Right renal pelvis (tissue), 4 donors: ENCODE measurements at places on chromosomes 5 and 9. TPM values are rescaled to one million over a fixed set of nuclear protein-coding genes. Genes with fewer than 3 reads are reported as not detected.

HACD4 gene
- polyA plus RNA-seq: 3.7 TPM

DNA sequence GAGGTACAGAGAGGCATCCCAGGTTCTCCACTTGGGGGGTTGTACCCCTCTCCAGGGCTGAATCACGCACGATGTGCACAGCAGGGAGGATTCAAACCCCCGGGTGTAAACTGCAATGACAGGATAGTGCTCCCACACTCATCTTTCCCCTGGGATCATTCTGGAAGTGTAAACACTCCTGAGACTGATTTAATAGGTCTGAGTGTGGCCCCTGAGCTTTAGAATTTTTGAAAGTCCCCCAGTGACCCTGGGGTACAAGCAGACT lies 16.5 kb downstream of the BICD2 start:
- no peak for DNase-seq

DNA sequence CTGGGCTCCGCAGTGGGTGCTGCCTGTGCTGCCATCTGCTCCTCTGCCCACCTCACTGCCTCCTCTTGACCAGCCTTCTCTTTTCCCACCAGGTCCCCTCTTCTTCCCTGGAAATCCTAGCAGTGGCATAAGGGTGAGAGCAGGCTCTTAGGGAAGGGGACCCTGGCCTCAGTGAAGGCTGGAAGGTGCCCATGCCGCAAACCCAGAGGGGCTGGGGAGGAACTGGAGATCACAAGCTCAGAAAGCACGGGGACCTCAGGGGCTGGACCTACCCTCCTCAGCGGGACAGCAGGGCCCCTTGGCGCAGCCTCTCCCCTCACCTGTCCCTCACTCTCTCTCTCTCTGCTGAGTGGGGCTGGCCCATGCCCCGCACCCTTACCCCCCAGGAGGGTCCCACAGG lies 144.4 kb upstream of the IRX2 start:
- DNase-seq: no peak

ALDOB gene
- 1,095 TPM for polyA plus RNA-seq

AJM1 gene
- polyA plus RNA-seq: 1.1 TPM

NUTM2F gene
- not detected for polyA plus RNA-seq

DNA sequence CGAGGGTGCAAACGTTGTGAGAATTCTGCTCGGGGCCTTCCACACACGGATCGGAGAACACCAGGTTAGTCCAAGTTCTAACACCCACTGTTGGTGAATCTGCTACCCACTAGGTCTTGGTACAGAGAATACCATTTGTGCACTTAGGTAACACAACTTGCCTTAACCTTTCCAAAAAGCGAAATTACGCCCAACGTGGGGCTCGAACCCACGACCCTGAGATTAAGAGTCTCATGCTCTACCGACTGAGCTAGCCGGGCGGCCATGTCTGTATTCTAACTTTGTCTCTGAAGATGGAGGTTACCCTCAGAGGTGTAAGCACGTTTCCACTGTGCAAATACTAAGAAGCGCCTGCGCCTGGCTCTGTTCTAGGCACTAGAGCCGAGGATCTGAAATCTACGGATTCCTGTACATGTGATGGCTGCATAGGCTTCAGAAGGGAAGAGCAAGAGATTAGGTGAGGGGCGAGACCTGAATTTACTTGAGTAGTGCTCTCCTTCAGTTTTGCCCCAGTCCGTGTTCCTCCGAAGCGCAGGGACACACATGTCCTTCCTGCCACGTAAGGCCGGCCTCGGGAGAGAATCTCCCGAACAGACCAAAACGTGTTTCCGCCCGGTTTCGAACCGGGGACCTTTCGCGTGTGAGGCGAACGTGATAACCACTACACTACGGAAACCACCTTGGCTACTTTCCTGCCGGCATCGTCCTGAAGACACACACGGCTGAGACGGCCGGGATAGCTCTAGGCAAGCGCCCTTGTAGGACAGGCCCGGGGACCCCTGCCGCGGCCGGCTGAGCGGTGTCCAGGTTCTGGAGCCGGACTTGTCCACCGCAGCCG lies 1.1 kb upstream of the TRIM41 start:
- DNase-seq: peak; percentile 86

ANKDD1B gene
- 5.0 TPM for polyA plus RNA-seq

- no peak for DNase-seq
Measured at GRCh38 chr9:136994888-136995230, 1.5 kb downstream of the CLIC3 start.

- DNase-seq: no peak
Measured at GRCh38 chr5:149466457-149466972, 84.7 kb downstream of the CSNK1A1 start.

- no peak for DNase-seq
Measured at GRCh38 chr5:33795496-33795895, 96.3 kb downstream of the ADAMTS12 start.

ARL14EPL gene
- polyA plus RNA-seq: not detected

GRCh38 chr9:112007575-112008240 lies 111.1 kb downstream of the UGCG start:
- no peak for DNase-seq

DNA sequence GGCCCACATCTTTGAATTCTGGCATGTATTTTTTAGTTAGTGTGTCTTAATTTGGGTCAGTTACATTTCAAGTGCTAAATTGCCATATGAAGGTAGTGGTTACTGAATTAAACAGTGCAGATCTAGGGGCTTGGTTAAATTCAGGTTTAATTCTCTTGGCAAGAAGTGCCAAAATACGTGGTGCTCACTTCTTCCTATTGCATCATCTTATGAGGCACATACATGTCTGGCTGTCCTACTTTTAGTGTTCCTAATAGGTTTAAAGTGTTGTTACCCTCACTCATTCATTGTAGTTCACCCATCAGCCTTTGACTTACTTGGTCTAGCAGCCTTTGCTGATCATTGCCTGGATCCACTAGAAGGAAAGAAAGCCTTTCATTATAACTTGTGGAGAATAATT lies 59.5 kb downstream of the RPS6 start:
- DNase-seq: no peak

DNA sequence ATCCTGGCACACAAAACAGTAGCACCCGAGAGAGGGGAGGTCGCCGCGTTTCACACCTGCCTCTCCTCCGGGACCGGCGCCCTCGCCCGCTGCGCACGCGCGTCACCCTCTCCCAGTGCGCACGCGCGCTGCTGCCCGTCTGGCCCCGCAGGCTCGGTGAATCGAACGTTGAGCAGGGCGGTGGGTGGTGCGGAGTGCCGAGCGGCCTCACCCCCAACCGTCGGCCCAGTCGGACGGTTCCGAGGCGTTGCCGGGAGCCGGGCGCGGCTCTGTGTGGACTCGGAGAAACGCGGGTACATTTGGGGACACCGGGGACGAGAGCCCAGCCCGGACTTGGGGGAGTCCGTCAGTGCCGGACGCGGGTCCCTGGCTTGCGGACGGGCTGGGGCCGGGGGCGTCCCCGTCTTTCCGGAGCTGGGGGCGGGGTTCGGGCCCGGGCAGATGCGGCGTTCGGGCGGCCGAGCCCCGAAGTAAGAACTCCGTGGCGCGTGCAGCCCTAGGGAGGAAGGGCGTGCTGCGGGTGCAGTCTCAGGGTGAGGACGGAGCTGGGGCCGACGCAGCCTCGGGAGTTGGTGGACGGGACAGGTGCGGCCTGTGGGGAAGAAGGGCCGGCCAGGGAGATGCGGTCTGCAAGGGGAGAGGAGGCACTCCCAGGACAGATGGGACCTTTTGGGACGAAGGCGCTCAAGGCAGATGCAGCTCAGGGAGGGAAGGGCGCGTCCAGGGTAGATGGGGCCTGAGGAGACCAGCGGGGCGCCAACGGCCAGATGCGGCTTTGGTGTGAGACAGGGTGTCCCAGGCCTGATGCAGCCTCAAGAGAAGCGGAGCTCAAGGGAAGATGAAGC lies at the start of gene POMT1:
Gene POMT1 (plus strand): TSS at position 138 of the 845 bp plus-strand sequence. CDS start 1,301 bp downstream, outside the sequence.
- DNase-seq: peak; percentile 83

DNA sequence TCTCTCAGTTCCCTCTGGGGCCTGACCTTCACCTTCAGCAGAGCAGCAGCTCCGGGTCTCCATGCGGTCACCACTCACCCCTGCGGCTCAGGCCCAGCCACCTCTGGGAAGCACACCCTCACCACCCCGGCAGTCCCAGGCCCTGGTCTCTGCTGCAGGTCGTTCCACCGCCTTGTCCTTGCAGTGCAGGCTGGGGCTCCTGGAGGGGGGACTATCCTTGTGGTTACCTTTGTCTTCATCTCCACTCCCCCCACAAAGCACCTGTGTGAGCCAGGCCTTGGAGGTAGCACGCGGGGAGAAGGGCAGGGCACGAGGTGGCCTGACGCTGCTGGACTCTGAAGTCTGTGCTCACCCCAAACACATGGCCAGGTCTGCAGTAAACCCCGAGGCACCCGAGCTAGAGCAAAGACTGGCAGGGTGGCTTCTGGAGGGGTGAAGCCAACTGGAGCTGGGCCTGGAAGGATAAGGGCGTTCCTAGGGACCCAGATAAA lies 33.2 kb upstream of the RXRA start:
- DNase-seq: no peak

DNA sequence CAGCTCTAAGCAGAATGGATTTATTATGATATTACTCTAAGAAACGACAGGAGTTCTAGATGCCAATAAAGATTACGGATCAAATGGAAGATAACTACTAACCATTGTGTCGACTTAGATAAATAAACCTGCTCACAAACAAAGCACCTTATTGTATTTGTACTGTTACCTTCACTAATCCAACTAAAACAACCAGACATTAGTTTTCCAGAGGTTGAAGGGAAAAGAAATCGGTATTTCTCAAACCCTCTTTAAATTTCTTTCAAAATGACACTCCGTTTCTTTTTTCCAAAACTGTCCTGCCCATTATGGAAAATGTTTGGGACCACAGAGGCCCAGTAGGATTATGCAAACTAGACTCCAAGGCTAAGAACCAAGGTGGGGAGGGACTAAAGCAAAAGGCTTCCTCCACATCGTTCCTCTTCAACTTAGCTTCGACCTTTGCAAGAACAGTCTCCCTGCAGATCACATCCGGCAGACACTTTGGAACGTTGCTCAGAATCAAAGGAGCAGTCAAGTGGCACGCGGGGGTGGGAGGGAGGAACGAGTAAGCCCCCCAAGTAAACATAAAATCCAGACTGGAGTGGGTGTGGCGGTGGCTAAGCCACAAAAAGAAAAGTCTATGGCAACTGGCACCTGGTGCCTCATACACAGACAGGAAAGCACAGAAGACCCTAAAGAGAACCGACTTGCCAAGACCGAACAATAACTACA lies 2.7 kb downstream of the MLLT3 start:
- DNase-seq: no peak

DNA sequence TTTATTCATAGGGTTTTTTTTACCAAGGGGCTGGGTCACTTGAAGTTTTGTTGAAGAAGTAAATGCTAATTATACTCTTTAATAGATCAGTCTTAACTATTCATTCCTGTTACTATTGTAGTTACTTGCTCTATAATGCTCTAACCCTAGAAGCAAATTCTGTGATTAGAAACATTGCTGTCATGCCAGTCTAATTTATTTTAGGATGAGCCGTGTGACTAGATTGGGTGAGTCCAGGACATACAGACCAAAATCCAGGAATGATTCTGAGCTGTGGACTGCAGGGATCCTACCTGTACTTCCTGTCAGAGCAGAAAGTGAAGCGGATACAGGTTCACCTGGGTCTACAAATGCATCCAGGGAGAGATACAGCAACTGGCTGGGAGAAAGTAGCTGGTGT lies 757 bp upstream of the CCDC192 start:
- no peak for DNase-seq
